ENCODE measurements at places on chromosomes 2 and 18.

- no peak for DNase-seq
Measured at GRCh38 chr2:231909631-231910030, 16.6 kb downstream of the NPPC start.

DNA sequence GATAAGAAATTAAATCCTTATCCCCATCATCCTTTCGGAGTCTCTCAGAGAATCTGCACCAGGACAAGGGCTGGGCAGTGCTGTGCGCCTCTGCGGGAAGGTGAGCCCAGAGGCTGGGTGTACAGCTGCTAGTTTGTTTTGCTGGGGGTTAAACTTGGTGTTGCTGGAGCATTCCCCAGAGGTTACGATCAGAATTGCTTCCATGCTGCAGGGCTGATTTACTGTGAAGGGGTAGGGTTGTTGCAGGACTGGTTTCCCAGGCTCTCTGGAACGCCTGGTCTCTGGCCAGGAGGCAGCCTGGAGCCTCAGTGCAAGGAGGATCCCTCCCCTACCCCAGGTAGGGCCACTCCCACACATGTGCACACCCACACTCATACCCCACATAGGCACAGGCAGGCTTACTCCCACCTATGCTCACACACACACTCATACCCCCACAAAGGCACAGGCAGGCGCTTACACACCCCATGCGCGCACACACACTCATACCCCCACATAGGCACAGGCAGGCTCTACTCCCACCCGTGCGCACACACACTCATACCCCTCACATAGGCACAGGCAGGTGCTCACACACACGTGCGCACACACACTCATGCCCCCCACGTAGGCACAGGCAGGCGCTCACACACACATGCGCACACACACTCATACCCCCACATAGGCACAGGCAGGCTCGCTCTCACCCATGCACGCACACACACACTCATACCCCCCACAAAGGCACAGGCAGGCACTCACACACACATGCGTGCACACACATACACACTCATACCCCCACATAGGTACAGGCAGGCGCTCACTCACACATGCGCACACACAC lies 11.3 kb downstream of the CNNM4 start:
- DNase-seq = no peak

DNA sequence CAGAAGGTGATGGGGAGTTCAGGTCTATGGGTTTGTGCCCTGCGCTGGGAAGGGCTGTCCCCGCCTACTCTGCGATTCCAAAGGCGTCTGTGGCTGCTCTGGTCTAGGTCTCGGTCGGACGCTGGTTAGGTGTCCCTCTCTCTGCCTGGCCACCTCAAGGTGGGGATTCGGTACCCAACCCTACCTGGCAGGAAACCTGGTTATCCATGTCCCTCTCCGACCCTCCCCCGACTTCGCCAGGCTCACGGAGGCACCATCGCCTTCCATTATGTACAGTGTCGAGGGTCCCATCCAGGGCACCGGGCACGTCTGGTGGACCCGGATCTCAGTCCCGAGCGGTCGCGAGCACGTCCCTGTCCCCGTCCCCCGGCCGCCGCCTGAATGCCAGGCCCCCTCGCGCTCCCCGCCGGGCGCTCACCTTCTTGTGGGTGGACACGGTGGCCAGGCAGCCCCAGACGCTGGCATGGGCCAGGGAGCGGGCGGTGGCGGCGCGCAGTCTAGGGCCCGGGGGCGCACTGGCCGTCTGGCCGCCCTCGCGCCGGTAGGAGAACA lies 628 bp downstream of the CREG2 start:
- DNase-seq = no peak

DNA sequence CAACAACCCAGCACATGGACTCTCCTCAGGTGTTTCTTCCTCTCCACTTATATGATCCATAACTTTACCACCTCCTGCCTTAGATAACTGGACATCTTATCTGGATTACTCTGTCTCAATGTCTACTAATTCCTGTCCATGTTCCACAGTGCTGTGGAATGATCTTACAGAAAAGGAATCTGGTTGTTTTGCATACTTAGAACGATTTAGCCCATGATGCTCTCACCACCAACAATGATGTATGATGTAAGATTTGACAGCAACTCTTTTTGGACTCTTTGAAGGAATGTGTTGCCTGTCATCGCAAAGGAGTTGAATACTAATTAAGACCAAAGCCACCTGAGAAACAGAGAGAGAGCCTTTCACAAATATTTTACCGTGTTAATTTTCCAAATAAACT lies 37.7 kb upstream of the SYT4 start:
- no peak for DNase-seq

GRCh38 chr18:74217476-74218143 lies 69.3 kb downstream of the TIMM21 start:
- DNase-seq = no peak

DNA sequence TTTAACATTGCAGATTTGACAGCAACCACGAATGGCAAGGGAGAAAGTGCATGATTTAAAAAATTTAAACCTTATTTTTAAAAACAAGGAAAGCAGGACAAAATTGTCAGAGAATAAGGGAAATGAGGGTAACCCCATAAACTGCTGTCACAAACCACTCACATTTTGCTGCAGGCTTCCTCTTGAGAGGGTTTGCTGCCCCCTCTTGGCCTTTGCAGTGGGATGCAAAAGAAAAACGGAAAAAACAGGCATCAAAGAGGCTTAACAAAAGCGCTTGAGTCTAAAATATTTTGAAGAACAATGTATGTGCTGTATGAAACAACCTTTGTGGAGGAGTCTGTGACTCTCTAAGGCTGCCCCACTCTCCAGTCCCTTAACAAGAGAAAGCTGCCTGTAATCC lies 91.6 kb downstream of the TMX3 start:
- peak; percentile 10 for DNase-seq

DNA sequence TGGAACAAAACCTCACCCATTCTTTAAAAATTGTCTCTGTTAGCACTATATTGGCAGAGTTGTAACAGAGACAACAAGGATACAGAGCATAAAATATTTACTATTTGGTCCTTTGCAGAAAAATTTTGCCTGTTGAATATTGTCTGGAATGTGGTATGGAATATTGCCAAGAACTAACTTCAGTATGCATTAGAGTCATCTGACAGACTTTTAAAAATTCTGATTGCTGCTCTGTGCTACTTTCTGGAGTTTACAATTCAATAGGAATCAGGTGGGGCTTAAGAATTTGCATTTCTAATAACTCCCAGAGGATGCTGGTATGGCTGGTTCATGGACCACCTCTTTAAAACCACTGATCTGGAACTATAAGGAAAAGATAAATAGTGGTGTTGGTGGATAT lies 32.8 kb upstream of the NYAP2 start:
- no peak for DNase-seq

GRCh38 chr2:99662761-99663341 lies 173.0 kb upstream of the REV1 start:
- no peak for DNase-seq

DNA sequence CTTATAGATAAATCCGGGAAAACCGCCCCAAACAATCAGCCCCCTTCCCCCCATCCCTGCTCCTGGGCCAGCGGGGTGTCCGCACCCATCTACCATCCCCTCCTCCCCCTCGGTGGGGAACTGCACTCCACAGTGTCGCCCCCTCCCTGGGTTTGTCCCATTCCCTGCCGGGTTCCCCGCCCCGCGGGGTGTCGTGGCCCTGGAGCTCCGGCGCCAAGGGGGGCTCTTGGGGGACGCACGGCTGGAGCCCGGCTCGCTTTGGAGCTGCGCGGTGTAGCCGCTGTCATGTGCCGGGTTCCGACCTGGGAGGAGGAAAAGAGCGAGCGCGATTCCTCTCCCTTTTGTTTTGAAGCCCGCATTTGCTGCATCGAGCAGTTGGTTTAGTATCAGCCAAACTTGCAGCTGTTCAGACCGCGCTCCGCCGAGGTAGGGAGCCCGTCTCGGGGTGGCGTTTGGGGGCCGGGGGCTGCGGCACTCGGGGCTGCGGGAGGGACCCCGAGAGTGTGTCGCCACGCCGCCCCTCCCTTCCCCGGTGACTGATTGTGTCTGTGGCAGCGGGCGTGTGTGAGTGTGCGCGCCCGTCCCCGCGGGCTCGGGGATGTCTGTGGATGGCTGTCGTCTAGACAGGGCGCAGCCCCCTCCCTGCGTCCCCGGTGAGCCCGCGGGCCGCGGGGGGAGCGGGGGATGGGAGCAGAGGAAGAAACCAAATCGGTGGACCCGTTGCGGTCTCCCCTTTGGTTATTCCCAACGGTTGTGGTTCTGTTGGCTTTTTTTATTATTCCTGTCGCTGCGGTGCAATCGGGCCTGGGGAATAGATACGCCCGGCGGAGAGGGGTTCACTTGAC lies 797 bp downstream of the CTIF start:
- DNase-seq = peak; percentile 19

DNA sequence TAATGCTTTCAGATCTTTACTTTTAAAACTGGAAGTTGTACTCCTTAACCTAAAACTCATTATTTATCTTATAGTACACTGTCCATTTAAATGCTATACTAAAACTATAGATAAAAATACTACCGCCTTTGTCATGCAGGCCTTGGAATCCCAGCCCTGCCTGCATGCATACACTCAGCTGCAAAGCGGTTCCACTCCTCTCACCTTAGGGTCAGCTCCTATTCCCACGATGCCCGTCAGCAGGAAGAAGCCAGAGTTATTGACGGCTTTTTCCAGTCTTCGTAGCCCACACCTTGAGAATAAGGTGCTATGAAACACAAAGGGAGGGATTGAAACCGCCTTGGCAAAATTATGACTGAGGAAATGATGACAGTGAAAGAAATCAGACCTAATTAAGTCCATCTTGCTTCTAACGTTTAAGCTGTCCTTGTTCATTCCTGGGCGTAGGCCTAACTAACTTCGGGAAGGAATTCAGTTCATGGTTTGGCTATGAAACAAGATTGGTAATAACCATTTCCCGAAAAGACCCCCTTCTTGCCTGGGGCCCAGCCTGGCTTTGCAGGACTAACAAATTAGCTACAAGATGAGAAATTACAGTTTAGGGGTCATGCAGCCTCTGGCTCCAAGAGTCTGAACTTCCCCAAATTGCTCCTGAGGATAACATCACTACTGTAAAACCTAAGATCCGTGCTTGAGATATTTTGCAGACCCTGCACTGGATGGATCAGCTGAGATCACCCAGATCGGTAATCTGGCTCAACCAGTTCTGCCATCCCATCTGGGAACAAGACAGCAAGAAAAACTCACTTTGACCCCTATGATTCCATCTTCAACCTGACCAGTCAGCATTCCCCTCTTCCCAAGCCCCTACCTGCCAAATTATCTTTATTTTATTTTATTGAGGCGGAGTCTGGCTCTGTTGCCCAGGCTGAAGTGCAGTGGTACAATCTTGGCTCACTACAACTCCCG lies 17.1 kb downstream of the EPB41L5 start:
- DNase-seq = no peak

- no peak for DNase-seq
Measured at GRCh38 chr18:55863876-55864275, 275.9 kb upstream of the TCF4 start.

DNA sequence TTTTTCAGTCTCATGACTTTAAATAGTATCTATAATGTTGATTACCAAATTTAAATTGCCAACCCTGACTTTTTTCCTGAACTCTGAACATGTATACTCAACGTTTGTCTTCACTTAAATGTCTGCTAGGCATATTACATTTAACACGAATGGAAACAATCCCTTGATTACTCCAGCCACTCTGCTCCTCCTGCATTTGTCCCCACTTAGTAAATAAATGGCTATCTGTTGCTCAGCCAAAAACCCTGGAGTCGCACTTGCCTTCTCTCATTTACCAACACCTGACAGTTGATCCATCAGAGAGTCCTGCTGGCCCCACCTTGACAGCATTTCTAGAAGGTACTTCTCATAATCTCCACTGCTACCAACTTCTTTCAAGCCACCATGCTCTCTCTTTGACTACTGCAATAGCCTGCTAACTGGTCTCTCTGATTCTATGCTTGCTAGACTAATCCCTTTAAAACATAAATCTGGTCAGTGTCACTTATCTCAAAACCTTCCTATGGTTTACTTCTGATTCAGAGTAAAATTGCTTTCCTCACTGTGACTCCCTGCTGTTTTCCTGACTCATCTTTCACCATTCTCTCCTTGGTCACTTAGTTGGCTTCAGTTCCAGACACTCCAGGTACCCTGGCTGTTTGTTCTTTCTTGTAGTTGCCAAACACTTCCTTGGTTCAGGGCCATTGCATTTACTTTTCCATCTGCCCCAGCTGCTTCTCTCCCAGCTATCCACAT lies 31.9 kb downstream of the SPAG16 start:
- DNase-seq = no peak

GRCh38 chr2:99852956-99853355 lies 289.4 kb downstream of the AFF3 start:
- DNase-seq = no peak

GRCh38 chr2:135913727-135914365 lies 37.6 kb upstream of the MCM6 start:
- DNase-seq = no peak

DNA sequence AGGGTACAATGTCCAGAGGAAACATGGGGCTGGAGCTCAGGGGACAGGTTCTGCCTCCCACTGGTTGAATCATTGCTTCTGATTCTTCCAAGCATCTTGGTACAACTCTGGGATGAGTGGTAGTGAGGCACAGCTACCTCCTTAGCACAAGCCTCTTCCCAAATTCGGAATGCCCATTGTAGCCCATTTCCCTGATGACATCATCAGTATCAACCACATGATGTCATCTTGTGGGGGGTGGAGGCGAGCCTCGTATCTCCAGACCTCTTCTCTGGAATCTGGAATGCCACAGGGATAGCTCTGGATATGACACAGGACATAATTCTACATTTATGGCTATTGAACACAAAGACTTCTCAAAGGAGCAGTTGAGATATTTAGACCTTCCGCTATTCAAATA lies 715.2 kb downstream of the RNF144A start:
- DNase-seq = no peak

DNA sequence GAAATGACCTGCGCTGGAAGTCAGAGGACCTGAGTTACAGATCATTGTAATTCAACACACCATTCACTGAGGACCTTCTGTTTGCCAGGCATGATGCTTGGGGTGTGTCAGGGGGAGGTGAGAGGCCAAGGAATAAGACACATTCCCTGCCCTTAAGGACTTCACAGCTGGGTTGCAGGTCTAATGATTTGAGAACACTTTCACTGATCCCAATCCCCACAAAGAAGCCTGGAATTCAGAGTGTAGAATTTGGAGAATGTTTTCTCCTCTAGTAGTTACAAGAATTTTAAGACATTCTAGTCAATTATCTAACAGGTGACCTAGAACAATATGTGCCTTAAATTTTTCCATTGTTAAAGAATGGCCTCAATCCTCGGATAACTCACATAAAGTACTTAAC lies 322.4 kb downstream of the TNS1 start:
- no peak for DNase-seq

- no peak for DNase-seq
Measured at GRCh38 chr2:7530001-7530400, 612.8 kb downstream of the RNF144A start.

GRCh38 chr2:236045251-236046235 lies 122.6 kb downstream of the GBX2 start:
- no peak for DNase-seq

GRCh38 chr2:26255759-26256384 lies 11.1 kb downstream of the HADHB start:
- DNase-seq = no peak

- DNase-seq = peak; percentile 35
Measured at GRCh38 chr2:112636605-112637288, 9.0 kb upstream of the SLC20A1 start.

DNA sequence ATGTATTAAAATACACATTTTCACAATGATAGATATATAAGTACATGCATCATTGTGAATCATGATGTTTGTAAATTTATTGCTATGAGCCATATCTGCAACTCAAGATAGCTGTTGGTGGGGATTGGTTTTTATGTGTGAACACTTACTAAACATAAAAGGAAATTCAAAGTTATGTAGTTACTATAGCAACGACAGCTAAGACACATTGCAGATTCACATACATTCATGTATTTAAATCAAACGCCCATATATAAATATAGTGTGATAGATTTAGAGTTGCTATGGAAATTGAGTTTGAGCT lies 65.6 kb downstream of the MAPRE2 start:
- no peak for DNase-seq
